CD8-positive, alpha-beta memory T cell (primary cell): ENCODE measurements at places on chromosomes 6 and 20. TPM values are rescaled to one million over a fixed set of nuclear protein-coding genes. Genes with fewer than 3 reads are reported as not detected.

GRCh38 chr6:50925548-50925947, 106.9 kb downstream of the TFAP2B start:
- DNase-seq, result no peak

DNA sequence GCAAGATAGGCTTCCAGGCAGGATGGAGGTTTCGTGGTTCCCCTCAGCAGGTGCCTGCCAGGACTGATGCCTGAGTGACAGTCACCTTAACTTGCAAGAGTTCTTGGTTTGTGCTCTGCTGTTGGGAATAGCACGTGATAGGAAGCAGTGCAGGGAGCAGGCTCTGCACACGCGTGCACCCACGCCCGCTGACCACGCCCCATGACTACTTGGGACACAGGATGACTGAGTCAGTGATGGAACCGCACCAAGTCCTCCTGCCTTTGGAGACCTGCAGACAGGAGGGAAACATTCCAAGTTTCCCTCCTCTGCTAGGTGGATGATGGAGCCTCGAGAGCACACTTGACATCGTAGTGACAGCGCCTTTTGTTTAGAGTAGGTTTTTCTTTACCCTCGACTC, 164.2 kb downstream of the DTNBP1 start:
- no peak for DNase-seq

KCNQ5 gene
- 8.5 TPM for total RNA-seq

DNA sequence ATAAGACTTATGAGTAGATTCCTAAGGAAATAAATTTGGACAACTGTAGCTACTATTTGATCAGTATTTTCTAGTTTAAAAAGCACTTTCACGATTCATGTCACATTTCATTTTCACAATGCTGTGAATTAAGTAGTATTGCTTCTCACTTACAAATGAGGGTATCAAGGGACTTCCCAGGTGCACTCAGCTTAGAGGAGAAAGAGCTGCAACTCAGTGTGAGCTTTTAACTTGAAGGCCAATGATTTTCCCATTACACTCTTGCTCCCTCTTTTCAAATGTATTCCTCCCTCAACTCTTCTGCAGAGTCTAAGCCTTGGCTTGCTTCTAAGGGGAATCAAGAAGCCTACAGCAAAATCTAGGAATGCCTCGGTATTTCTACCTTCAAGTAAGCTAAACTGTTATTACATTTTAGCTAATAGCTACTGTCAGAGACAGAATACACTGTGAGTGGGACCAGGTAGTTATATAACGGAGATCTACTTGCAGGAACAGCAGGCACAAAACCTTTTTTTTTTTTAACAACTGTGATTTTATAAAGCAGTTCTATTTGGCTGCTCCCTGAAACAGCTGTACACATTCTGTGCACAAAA, 339.0 kb downstream of the SYNE1 start:
- DNase-seq, result no peak

DNA sequence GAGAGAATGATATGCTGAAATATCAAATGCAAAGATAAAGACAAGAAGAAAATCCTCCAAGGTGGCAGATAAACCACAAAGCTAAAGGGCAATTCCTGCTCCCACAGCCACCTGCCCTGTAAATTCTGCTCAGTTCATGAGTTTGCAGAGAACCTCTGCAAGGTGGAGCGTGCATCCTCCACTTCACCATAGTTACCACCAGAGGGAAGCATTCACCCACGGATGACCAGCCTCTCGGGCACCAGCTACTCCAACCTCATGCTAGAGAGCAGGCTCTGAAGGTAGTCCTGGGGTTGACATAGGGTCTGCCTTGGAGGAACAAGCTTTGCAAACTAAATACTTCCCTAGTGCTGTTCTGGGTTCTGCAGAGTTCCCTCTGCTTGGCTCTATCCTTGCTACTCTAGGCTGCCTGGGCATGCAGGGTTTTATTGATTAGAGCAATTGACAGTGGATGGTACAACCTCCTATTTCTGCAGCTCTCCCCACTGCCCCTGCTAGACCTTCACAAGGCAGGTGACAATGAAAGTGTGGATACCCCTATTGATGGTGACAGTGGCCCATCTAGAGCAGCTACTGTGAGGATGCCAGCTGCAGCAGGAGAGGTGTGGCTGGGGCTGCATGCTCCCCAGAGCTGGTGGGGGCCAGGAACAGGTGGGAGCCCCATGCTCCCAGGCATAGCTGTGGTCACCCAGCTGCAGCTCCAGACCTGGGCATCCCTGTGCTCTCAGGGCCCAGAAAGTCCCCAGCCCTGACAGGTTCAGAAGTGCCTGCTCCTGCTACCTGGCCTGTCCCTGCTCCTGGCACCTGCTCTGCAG, 51.1 kb downstream of the GGTLC1 start:
- peak; percentile 52 for DNase-seq
